SJCRH30 (cell line): ENCODE measurements at places on chromosomes 3 and 15.

- no peak for DNase-seq
Observed at GRCh38 chr3:50388720-50389413, 29.5 kb upstream of the TMEM115 start.

DNA sequence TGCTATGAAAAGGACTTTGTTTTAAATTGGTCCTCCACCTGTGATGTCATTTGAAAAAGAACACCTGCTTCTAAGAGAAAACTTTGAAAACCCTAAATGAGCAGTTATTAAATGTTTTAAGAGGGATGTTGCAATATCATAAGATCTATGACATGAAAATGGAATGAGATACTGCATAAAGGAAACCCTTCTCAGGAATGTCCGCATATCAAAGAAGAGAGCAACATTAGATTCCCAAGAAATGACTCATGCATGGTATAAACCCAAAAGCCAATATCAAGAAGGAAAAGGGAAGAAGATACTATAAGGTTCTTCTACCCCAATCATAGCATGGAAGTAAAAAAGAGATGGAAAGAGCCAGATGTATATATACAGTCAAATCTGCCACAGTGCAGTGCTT is 627.5 kb upstream of the LMCD1 start:
- DNase-seq: no peak

- DNase-seq: no peak
Observed at GRCh38 chr3:28172748-28173147, 68.7 kb upstream of the CMC1 start.

DNA sequence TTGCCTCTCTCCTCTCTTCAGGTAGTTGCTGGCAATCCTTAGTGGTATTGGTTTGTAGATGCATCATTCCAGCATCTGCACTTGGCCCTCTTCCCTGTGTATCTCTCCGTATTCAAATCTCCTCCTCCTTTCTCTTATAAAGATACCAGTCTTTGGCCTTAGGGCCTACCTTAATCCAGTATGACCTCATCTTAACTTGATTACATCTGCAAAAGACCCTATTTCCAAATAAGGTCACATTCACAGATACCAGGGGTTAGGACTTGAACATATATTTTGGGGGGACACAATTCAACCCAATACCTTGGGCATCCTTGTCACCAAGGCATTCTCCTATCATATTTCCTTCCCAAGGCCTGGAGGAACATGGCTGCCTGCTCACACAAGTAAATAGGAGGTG is 22.0 kb upstream of the ABHD2 start:
- DNase-seq: no peak

DNA sequence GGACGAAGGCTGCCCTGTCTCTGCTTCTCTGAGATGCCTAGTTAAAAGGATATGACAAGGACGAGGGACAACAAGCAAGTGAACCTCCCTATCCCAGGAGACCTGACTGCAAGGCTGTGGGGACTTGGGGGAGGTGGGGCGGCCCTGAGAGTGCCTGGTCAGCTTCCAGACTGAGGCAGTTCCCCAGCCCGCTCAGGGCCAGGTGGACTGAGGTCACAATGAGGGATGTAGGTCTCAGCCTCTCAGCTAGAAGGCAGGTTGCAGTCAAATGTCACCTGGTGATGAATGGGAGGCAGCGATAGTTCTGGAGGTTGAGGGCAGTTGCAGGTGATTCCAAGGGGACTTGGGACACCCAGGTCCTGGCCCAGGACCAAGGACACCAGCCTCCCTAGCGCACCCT is 30.6 kb downstream of the TKT start:
- no peak for DNase-seq

DNA sequence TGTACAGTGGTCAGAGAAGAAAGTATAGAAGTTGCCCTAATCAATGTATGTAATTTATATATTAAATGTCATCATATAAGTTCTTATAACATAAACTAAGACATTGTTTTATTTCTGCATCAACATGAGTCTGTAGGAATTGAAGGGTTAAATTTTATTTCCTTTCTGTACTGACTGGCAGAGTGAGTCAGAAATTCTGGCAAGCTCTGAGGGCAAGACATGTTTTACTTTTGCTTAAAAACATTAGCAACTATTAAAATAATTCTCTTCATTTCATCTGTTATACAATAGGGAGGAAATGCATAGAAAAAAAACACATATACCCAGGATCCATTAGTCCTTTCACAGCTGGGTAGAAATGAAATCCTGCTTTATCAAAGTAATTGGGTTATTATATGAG is 171.4 kb upstream of the ALCAM start:
- DNase-seq: no peak

- DNase-seq: no peak
Observed at GRCh38 chr15:31049682-31050615, 51.6 kb downstream of the TRPM1 start.

GRCh38 chr3:33790091-33790490 is 8.3 kb upstream of the PDCD6IP start:
- no peak for DNase-seq

GRCh38 chr15:29449136-29449535 is 179.5 kb upstream of the NSMCE3 start:
- peak; percentile 50 for DNase-seq

- DNase-seq: no peak
Observed at GRCh38 chr3:160601288-160601687, 35.9 kb upstream of the KPNA4 start.

DNA sequence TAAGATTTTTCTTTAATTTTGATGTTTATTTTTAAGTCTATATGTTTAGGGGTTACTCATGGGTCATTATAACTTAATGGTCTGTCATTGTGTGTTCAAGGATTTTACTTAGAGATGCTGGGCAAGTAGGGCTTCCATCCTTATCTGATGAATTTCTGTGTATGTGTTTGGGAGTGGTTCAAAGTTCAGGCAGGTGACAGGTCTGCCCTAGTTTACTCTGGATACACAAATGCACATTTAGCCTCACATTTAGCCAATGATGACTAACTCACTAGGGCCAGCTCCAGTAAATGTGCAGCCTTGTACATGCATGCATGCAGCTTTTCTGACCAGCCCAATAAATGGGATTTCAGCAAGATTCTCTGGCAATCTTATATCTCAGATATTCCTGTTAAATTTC is 554.1 kb downstream of the SI start:
- no peak for DNase-seq

GRCh38 chr3:162629372-162629771 is 1132.8 kb downstream of the OTOL1 start:
- no peak for DNase-seq

DNA sequence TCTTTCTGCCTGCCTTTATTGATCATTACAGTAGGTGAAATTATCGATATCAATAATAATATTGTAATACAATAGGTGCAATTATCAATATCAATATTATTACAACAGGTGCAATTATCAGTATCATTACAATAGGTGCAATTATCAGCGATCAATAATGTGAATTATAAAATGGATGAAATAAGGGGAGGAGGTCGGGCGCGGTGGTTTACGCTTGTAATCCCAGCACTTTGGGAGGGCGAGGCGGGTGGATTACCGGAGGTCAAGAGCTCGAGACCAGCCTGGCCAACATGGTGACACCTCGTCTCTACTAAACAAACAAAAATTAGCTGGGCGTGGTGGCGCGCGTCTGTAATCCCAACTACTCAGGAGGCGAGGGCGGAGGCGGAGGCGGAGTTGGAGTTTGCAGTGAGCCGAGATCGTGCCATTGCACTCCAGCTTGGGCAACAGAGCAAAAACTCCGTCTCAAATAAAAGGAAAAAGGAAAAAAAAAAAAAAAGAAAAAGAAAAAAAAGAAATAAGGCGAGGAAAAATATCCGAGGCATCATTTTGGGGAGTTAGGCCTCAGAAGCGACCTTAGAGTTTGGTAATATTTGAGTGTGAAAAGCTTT is 611 bp upstream of the BNIP2 start:
- DNase-seq: peak; percentile 65

DNA sequence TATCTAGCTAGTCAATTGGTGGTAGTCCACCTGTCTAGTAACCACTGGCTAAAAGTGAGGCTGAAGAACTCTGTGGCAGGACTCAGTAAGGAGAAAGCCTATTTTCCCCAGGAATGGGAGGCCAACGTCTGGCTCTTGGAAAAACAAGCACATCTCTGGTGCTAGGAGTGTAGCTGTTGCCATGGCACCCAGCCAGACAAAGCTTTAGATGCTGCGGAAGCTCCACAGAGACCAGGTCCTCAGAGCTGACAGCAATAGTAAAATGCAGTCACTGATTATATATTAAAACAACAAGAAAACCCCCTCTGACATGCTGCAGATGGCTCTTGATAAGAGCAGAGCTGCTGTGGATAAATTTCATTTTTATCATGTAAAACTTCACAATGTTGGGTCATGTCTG is 124.9 kb upstream of the STRIT1 start:
- no peak for DNase-seq
